ENCODE measurements at places on chromosomes 16 and 17.

DNA sequence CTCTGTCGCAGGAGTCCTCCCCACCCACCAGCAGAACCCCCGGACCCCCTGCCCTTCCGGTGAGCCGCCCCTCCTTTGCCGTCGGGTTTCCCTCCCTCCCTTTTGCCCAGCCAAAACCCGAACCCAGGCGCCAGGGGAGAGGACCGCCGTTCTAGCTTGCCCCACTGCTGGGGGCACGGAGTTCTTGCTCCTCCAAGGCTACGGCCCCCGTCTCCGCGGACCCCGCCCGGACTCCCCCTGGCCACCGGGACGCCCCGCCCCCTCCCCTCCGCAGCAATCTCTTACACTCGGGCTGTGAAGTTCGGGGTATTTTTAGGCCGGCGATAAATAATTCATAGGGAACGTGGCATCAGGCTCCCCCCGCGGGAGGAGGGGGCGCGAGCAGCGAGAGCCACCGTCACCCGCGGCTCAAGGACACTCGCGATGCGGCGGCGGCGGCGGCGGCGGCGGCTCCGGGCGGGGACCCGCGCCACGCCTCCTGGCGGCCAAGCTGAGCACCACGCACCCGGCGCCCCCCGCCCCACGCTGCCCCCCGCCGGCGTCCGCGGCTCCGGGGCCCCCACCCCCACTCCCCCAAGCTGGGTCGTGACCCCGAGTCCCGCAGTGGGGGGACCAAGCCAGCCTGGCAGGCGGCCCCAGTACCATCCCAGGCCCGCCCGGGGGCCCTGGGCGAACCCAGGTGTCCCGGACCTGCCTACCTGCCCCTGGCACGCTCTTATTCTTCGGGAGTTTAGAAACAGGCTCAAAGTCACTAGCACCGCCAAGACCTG is at the start of gene GRIN2C:
GRIN2C (minus strand) TSS at position 427 of the 770 bp plus-strand sequence. CDS start 4,793 bp downstream, outside the sequence.
- DNase-seq: no peak

DNA sequence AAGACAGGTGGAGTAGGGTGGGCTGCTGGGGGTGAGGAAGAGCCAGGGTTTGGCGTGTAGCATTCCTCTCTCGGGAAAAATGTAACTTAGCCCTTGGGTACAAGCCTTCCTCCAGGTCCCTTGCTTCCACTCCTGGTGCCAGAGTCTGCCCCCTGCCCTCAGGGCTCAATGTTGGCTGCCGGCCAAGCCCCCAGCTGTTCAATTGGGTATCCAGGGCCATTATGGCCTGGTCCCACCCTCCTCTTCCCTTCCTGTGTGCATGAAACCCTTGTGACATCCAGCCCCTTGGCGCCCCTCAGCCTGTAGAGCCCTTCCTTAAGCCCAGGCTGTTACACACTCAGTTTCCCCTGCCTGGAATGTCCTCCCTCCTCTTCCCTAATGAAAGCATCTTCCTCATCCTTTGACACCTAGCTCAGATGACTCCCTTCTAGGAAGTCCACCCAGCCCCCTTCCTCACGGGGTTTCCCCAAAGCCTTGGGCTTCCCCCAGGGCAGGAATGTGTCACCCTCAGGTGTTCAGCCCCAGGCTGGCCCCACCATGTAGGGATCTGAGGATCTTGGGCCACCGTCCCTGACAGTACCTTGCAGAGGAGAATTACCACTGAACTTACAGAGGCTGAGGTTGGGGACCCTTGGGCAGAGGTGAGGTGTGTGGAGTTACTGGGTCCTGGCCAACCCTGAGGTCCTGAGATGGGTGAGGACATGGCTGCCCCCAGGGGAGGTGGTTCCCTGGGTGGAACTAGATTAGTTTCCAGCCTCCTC is 30.0 kb downstream of the B9D1 start:
- no peak for DNase-seq

DNA sequence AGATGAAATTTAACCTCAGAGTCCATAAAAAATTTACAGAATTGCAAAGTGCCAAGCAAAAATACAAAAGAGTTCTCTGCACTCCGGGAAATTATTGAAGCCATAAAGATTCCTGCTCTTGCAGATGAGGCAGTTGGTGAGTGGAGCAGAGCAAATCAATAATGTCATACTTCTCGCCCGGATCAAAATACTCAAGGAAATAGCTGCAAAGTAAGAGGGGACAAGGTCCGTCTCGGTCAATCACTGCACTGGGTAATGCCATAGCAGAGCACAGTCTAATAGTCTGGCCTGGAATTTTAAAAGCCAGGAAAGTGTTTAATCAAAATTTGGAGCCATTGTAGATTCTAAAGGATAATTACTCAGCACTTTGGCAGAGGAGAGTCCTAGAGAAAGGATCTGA is 58.9 kb downstream of the GP2 start:
- no peak for DNase-seq

DNA sequence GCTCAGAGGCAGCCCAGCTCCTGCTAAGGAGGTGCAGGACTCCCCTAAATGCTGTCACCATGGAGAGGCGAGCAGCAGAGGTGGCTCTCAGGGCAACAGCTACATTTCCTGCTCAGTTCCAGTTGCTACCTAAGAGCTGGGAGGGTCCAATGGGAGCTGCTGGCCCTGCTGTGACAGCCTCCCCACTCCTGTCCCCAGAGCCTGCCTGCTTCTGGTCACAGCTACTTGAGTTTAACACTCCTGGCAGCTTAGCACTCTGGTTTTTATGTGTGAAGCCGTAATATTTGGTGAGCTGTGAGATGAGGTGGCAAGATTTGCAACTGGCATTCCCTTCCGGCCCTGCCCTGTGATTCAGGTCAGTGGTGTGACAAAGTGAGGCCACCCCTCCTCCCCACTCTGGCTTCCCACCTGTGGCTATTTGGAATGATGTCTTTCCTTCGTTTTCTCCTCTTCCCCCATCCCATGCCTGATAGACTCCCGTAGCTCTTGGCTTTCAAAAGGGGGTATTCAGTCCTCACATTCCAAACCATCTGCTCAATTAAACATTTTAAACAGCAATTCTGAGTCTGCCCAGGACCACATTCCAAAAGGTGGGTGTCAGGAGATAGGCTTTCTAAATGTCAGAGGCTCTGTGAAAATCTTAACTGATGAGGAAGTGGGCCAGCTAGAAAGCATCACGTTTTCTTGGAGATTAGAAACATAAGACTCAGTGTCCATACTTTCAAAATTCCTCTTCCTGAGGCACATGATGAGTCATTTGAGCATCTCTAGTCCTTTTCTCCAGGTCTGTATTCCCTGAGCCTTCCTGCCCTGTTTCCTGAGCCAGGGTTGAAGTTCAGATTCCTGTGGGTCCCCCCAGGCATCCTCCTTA is 42.6 kb upstream of the SKAP1 start:
- DNase-seq: peak; percentile 67

- no peak for DNase-seq
Observed at GRCh38 chr17:69819316-69820087, 255.5 kb upstream of the KCNJ16 start.
